ENCODE measurements at places on chromosomes 7 and 10.

GRCh38 chr7:299169-299568, 9.2 kb downstream of the FOXL3 start:
- no peak for DNase-seq

- DNase-seq, result no peak
Measured at GRCh38 chr7:144730224-144730623, 105.6 kb downstream of the TPK1 start.

DNA sequence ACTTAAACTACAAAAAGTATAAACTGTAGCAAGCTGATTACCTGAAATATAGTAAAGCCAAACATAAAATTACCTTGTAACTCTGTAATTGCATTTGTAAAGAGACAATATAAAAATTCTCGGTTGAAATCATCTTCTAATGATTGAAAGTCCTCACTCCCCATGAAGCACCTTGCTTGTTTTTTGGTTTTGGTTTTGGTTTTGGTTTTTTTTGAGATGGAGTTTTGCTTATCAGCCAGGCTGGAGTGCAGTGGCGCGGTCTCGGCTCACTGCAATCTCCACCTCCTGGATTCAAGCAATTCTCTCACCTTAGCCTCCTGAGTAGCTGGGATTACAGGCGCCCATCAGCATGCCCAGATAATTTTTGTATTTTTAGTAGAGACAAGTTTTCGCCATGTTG, 33.9 kb upstream of the GPR37 start:
- no peak for DNase-seq

GRCh38 chr10:78042058-78042751, 8.5 kb downstream of the RPS24 start:
- DNase-seq, result no peak

DNA sequence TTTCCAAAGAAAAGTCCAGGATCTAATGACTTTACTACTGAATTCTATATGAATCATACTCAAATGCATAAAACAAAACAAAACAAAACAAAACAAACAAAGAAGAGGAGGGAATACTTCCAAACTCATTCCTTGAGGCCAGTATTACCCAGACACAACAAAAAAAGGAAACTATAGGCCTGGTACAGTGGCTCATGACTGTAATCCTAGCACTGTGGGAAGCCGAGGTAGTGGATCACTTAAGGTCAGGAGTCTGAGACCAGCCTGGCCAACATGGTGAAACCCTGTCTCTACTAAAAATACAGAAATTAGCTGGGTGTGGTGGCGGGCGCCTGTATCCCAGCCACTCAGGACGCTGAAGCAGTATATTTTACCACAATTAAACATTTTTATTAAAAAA, 114.6 kb downstream of the NRBF2 start:
- DNase-seq, result no peak

- no peak for DNase-seq
Measured at GRCh38 chr7:22406715-22407114, 49.8 kb upstream of the RAPGEF5 start.

GRCh38 chr10:16470747-16471146, 33.9 kb downstream of the PTER start:
- peak; percentile 39 for DNase-seq

DNA sequence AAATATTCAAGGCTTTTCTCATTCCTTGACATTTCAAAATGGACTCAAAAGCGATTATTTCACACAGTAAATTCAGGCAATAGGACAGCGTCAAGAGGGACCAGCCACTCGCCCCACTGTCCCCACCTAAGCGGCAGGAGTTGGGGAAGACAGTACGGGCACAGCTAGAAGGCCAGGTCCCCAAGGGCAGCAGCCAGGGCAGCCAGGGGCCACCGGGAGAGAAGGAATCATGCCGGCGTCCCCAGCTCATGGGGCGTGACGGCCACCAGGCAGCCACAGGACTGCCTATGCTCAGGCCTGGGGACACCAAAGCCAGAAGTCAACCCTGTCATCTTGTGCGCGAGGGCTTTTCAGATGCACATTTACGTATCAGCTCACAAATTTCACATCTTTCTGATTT, 225.7 kb upstream of the PPP2R2D start:
- DNase-seq, result no peak

DNA sequence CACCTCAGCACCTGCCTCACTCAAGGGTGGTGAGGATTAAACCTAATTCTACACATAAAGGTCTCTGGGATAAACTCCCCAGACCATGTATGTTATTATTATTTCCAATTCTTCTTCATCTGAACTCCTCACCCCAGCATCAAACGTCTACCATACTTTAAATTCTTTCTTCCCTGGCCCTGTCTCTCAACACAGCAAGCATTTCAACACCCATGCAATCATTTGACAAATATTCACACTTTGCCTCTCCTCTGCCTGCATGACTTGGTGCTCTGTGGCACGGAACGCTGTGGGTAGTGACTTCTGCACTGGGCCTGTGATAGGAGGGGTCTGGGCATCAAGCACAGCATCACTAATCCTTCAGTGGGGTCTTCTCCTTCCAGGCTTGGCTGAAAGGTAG, 490.8 kb downstream of the TNS3 start:
- no peak for DNase-seq

GRCh38 chr7:2802504-2803341, 41.4 kb downstream of the GNA12 start:
- DNase-seq, result no peak

GRCh38 chr7:7944619-7945282, 23.8 kb upstream of the GLCCI1 start:
- peak; percentile 70 for DNase-seq

DNA sequence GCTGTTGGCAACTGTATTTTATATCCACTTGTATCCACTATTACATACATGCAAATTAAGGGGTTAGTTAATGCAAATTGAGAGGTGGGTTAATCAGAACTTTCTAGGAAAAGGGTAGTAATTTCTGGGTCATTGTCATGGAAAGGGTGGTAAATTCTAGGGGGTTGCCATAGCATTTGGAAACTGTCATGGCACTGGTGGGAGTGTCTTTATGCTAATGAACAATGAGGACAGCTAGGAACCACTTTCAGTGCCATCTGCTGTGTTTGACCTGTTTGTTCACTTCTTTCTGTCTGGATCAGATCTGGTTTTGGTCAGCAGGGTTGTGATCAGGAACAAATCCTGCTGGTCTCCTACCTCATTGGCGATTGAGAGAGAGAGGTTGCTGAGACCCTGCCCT, 283.3 kb upstream of the PRKCQ start:
- DNase-seq, result no peak

DNA sequence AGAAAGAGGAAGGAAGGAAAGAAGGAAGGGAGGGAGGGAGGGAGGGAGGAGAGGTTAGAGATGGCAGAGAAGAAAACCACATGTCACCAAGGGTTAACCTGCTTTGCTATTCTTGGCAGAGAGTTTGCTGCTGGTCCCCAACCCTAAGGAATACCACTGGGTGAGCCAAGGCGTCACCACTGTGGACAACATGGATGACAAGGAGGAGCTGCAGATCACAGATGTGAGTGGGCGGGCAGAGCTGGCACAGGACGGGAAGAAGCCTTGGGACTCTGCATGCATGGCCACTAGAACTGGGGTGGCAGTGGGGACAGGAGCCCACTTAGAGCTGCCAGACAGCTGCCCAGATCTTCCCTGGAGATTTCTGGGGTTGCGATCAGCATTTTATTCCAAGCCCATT, 17.2 kb upstream of the MYH16 start:
- DNase-seq, result no peak

DNA sequence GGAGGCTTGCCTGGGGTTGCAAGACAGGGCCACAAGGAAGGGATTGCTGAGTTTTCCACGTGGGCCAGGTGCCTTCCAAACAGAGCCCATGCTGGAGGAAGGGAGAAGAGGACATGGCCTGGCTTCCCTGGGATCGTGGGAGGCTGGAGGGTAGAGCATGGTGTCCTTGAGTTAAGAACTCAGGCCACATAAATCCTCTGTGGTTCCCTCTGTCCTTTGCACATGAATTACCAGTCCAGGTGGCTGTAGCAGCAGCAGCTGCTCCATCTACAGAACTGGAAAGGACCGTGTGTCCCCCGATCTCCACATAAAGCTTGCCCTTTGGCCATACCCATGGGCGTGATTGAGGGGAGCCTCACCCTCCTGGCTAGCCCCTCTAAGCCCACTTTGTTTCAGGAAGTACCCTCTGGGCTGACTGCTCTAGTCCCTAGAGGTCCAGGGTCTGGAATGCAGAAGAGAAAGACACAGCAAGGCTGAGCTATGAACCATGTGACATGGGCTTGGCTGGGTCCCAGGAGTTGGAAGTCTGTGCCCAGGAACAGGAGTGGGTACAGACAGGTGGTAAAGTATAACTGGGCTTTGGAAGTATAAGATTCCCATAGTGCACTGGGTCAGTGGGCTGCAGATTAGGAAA, 84.9 kb downstream of the C10orf105 start:
- DNase-seq, result no peak

DNA sequence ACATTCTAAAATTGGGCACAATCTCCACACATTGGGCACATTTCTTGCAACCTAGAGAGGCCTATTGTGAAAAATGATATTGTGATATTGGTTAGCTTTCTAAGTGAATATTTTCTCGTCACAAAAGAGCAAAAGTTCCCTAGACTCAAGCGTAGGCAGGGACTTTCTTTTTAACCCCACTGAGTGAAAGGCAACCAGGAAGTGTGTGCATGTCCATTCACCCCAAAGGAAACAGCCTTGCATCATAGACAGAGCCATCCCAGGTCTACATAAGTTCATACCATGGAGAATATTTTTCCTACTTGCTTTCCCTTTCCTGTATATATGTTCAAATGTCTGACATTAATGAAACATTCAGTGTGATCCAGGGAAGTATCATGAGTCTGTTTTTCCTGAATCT, 84.2 kb upstream of the AGBL3 start:
- DNase-seq, result no peak

DNA sequence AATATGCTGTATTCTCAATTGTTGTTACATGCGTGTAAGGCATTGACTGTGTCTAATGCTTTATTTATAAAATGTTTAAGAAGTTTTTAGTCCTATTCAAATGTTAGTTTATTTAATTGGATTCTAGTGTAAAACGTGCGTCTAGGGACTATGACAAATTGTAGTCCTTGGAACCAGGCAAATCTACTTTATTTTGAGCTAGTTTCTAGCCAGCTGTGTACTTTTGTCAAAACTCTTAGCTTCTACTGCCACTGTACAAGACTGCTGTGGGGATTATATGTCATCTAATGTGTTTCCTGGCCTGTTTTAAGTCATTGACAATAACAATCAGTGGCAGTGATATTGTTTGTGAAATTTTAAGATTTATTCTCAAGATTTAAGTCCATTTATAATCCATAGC, 220.5 kb upstream of the SEMA3D start:
- DNase-seq, result no peak

GRCh38 chr7:32892521-32893206, 1.1 kb upstream of the KBTBD2 start:
- peak; percentile 36 for DNase-seq

DNA sequence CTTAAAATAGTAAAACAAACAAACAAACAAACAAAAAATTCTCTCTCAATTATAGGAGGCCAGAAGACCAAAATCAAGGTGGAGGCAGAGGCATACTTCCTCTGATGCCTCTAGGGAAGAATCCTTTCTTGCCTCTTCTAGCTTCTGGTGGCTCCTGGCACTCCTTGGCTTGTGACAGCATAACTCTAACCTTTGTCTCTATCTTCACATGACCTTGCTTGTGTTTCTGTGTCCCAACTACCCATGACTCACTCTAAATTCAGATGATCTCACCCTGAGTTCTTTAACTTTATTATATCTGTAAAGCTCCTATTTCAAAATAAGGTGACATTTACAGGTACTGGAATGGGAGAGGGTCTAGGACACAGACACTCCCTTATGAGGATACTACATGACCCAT, 88.3 kb upstream of the ANTXRL start:
- DNase-seq, result no peak

GRCh38 chr7:99112097-99112496, 31.8 kb downstream of the SMURF1 start:
- no peak for DNase-seq

DNA sequence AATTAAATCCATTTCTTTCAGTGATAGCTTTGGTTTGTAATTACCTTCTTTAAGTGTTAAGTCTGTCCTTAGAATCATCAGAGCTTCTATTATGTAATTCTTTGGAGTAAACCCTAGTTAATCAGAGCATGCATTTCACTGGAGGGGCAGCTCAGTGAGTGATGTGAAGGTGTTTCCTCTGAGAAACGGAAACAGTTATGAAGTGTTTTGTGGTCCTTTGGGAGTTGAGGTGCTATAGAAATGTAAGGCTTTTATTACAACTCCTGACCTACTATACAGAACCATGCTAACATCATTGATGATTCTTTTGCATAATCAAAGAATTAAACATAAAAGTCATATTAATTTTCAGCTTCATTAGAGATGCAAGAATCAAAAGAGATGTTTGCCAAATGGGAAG, 141.5 kb downstream of the EXOC4 start:
- no peak for DNase-seq

- no peak for DNase-seq
Measured at GRCh38 chr7:53699215-53699837, 663.9 kb downstream of the POM121L12 start.

- DNase-seq, result no peak
Measured at GRCh38 chr10:89263531-89263930, 12.0 kb upstream of the LIPA start.

DNA sequence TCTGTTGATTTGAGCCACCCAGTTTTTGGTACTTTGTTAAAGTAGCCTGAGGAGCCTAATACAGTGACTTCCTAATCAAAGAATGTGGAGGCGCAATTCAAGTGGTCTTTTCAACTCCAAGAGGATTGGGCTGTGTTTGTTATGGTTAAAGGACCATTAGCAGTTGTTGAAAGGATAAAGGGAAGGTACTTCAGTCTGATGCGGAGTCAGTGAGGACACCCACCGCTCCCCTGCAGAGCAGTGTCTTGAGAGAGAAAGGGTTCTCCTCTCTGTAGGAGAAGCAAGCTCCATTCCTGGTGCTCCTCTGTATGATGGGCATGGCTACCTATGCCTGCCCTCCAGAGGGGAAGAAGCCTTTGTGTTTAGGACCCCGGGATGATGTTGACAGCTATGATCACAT, 590.6 kb upstream of the C7orf33 start:
- no peak for DNase-seq

DNA sequence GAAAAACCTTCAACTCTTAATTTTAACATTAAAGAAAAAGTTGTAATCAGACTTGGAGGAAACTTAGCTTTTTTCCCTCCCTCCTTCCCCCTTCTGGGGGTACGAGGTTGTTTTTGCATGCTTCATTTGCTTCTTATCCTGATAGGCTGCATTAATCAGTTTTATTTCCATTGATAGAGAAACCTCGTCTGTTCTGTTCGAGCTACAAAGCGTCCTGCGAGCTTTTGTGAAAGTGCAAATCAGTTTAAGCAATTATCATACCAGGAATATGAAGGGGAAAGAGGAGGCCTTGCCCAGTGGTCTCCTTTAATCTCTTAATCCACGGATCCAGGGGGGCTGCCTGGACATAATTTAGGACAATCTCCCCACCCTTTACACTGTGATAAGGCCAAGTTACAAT, 7.5 kb downstream of the EMX2 start:
- no peak for DNase-seq

DNA sequence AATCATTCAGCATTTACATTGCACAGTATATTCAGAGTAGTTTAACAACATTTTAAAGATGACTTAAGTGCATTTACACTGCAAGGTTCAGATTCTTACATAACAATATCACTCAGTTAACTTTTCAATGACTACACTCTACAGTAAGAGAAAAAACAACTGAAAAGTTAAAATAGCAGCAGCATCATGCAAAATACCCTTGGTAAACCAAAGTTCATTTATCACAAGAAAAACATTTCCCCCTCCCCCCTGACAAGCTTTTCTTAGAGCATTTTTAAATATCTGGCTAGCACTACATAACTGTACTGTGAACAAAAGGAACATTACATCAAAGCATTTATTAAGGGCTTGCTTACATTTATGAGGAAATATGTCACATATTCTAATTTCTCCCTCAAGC, 179.5 kb upstream of the HGF start:
- DNase-seq, result no peak

- DNase-seq, result no peak
Measured at GRCh38 chr10:77550378-77550777, 87.2 kb downstream of the KCNMA1 start.

Measured in CD8-positive, alpha-beta T cell (primary cell).